AG04449 (cell line): ENCODE measurements at places on chromosomes 12 and 14.

- no peak for DNase-seq
Measured at GRCh38 chr12:27968972-27969623, 3.4 kb downstream of the PTHLH start.

DNA sequence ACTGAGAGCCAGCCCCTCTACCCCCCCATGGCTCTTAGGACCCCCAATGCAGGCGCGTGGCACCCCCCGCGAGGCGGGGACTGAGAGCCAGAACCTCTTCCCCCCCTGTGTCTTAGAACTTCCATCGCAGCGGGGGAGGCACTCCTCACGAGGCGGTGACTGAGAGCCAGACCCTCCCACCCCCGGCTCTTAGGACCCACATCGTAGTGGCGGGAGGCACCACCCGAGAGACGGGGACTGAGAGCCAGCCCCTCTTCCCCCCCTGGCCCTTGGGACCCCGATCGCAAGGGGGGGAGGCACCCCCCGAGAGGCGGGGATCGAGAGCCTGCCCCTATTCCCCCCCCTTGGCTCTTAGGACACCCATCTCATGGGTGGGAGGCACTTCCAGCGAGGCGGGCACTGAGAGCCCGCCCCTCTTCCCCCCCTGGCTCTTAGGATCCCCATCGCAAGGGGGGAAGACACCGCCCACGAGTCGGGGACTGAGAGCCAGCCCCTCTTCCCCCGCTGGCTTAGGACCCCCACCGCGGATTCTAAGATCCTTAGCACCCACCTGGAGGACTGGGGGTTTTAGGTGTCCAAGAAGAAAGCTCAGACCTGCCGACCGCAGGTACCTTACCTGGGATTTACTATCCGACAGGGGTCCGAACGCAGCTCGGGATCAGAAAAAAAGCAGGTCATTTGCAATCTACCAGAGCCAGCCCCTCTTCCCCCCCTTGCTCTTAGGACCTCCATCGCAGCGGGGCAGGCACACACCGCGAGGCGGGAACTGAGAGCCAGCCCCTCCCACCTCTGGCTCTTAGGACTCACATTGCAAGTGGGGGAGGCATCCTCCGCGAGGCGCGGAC, 44.9 kb downstream of the DDX11 start:
- no peak for DNase-seq

DNA sequence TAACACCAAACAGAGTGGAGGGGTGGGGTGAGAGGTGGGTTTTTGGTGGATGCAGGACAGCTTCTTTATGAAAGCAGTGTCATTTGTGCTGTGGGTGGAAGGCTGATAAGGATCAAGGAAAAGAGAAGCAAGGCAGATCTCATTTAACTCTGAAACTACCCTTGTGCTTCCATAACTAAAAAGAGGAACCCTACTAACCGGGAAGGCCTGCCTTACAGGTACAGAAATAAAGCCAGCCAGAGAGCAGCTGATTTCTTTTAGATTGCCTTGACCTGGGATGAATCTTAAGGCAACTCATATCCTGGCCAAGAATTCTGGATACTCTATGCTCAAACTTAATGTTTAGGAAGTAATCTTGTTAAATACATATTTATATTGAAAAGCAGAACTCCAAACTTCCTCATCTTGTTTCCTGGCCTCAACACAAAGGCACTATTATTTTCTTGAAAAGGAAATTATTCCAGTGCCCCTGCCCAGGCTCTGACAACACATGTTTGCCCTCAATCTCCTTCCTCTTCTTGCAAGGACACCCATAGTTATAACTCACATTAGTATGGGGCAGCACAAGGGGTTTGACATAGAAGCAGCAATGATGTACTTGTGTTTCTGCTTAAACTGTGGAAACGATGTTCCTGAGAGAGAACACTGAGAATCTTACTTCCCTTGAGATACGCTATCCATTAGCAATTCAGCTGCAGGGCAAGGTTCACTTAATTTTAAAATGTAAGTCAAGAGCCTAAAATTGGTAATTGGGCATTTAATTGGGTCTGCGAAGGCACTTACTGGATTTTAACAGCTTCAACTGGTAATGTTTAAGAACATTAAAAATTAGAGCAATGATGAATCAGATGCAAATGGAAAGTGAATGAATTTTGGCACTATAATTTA, 173.7 kb downstream of the STXBP6 start:
- DNase-seq = no peak

DNA sequence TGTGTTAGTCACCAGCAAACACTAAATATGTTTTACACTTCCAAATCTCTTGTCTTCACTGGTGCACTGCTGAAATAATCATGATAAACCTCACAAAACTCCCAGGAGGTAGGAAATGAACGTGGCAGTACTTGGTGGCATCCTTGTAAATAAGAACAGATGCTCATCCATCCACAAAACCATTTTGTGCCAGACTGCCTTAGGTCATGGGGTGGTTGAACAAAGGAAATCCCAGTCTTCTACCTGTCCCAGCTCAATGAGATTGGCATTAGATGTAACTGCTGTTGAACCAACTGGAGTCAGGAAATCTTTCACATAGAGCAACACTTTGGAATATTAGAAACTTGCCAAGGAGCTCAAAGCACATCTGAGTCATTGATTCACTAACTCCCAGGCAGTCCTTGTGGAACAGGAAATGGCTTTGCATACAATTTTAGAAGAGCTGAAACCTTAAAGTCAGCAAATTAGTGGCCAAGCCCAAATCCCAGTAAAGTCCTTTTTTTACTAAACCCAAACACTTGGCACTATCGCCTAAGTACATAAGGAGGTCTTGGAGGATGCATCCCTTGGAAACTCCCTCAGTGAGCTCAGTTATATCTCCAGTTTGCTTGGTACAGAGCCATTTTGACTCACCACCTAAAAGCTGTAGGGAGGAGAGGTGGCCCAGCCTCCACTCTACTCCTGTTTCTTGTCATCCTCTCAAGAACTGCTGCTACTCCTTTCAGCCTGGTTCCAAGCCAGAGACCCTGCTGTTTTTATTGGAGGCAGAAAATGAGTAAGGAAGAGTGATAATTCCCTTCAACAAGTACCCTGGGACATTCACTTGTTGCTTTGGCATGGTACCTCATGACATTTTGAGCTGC, 208.0 kb downstream of the NOVA1 start:
- DNase-seq = no peak

GRCh38 chr12:47778881-47779280, 5.8 kb downstream of the SLC48A1 start:
- DNase-seq = no peak
